ENCODE measurements at places on chromosomes 1 and 21. TPM values are rescaled to one million over a fixed set of nuclear protein-coding genes. Genes with fewer than 3 reads are reported as not detected.

GRCh38 chr1:24724345-24725208, 20.7 kb upstream of the CLIC4 start:
- no peaks in the 10 kb centered on the region for H3K27me3 ChIP-seq
- H3K4me3 ChIP-seq = no peak overlapping the region
- H3K4me1 ChIP-seq = peaks cover 21% of the 10 kb centered on the region

- H3K27ac ChIP-seq = no peak overlapping the region
- H3K4me1 ChIP-seq = peaks cover 5% of the 10 kb centered on the region
- no peak overlapping the region for H3K4me3 ChIP-seq
- H3K36me3 ChIP-seq = peaks cover 2% of the 10 kb centered on the region
These were observed 1.8 kb upstream of the WLS start for GRCh38 chr1:68234094-68234493.

GRCh38 chr21:44723177-44724131, 12.1 kb upstream of the TSPEAR start:
- no peak overlapping the region for H3K4me3 ChIP-seq
- no peaks in the 10 kb centered on the region for H3K36me3 ChIP-seq
- no peak overlapping the region for H3K27ac ChIP-seq
- no peaks in the 10 kb centered on the region for H3K4me1 ChIP-seq

DNA sequence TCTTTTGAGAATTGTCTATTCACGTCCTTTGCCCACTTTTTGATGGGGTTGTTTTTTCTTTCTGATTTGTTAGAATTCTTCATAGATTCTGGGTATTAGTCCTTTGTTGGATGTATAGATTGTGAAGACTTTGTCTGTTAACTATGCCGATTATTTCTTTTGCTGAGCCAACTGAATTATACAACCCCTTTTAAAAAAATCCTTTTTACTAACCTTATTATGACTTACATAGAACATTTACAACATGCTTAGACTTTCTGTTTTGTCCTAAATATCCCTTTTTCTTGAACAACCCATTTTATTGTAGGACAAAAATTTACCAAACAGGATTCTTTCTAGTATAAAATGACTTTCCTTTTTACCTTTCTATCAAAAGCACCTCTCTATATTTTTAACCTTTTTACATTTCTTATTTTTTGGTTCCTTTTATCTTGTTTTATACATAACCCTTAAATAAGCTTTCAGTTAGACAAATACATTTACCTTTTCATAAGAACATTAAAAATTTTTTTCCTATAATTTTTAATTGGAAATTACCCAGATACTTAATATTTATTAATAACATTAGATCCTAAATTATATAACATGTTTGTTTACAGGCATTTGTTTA, 70.4 kb upstream of the TTLL7 start:
- H3K36me3 ChIP-seq = no peaks in the 10 kb centered on the region
- H3K27me3 ChIP-seq = no peaks in the 10 kb centered on the region
- no peak overlapping the region for H3K4me3 ChIP-seq
- peak; percentile 19 for DNase-seq

DNA sequence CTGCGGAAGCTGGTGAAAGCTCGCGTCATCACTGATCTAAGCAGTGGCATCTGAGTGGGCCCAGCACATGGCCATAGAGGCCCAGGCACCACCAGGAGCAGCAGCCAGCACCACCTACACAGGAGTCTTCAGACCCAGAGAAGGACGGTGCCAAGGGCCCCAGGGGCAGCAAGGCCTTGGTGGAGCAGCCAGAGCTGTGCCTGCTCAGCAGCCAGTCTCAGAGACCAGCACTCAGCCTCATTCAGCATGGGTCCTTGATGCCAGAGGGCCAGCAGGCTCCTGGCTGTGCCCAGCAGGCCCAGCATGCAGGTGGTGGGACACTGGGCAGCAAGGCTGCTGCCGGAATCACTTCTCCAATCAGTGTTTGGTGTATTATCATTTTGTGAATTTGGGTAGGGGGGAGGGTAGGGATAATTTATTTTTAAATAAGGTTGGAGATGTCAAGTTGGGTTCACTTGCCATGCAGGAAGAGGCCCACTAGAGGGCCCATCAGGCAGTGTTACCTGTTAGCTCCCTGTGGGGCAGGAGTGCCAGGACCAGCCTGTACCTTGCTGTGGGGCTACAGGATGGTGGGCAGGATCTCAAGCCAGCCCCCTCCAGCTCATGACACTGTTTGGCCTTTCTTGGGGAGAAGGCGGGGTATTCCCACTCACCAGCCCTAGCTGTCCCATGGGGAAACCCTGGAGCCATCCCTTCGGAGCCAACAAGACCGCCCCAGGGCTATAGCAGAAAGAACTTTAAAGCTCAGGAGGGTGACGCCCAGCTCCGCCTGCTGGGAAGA, 3.2 kb upstream of the ARTN start:
- no peaks in the 10 kb centered on the region for H3K27me3 ChIP-seq
- H3K4me3 ChIP-seq = no peak overlapping the region
- peaks cover 9% of the 10 kb centered on the region for H3K4me1 ChIP-seq
- no peak for DNase-seq
- peaks cover 2% of the 10 kb centered on the region for H3K36me3 ChIP-seq

- no peak for DNase-seq
- no peak overlapping the region for H3K4me3 ChIP-seq
- no peaks in the 10 kb centered on the region for H3K36me3 ChIP-seq
- no peak overlapping the region for H3K27ac ChIP-seq
These were observed 29.6 kb downstream of the RUNX3 start for GRCh38 chr1:24900486-24900849.

GRCh38 chr1:115211071-115211745, 121.9 kb upstream of the TSPAN2 start:
- no peak for DNase-seq
- no peak overlapping the region for H3K27ac ChIP-seq
- peaks cover 3% of the 10 kb centered on the region for H3K4me1 ChIP-seq
- H3K36me3 ChIP-seq = no peaks in the 10 kb centered on the region
- H3K27me3 ChIP-seq = no peaks in the 10 kb centered on the region

- H3K4me3 ChIP-seq = no peak overlapping the region
- DNase-seq = no peak
- H3K27ac ChIP-seq = no peak overlapping the region
- no peaks in the 10 kb centered on the region for H3K4me1 ChIP-seq
- H3K27me3 ChIP-seq = no peaks in the 10 kb centered on the region
- H3K36me3 ChIP-seq = no peaks in the 10 kb centered on the region
These were observed 1.6 kb downstream of the PADI4 start for GRCh38 chr1:17309426-17310067.

GRCh38 chr1:244444854-244445253, 6.9 kb downstream of the ADSS2 start:
- H3K27ac ChIP-seq = peak overlapping the region; percentile 49
- H3K27me3 ChIP-seq = no peaks in the 10 kb centered on the region

DNA sequence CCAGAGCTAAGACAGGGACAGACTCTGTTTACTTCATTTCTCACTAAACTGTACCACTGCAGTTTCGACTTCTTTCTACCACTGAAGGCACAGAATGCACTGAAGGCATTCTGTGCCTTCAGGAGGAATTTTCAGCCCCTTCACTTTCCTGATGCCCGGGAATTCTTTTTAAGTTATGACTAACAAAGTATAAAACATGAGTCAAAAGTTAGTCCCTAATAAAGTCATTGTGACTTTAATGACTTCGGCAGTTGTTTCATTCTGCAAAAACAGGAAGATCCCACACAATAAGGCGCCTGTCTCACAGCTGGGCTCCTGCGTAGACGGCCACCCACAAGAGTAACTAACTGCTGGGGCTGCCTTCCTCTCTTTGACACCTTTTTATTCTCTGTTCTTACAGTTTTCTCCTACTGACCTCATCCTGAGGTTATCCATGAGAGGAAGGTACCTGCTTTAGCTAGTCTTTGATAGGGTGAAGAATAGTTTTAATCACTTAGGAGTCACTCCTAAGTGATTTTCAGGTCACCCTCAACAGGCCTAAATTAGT, 183.9 kb upstream of the SGIP1 start:
- H3K36me3 ChIP-seq = no peaks in the 10 kb centered on the region
- no peak overlapping the region for H3K4me3 ChIP-seq
- no peak overlapping the region for H3K27ac ChIP-seq
- DNase-seq = no peak
- no peaks in the 10 kb centered on the region for H3K4me1 ChIP-seq
- H3K27me3 ChIP-seq = no peaks in the 10 kb centered on the region

DNA sequence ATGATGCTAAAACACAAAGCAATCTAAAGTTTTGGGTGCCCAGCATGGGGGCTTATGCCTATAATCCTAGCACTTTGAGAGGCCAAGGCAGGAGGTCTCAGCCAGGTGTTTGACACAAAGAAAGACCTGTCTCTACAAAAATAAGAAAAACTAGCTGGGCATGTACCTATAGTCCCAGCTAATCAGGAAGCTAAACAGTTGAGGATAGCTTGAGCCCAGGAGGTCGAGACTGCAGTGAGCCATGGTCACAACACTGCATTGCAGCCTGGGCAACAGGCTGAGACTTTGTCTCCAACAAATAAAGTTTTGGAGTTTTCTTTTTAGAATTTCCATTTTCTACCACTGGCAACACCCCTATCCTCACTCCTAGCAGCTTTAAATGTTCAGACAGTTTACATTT, 55.1 kb upstream of the GUCA2A start:
- peaks cover under 1% of the 10 kb centered on the region for H3K4me1 ChIP-seq
- H3K36me3 ChIP-seq = peaks cover 1% of the 10 kb centered on the region
- no peak for DNase-seq
- no peak overlapping the region for H3K27ac ChIP-seq
- H3K27me3 ChIP-seq = no peaks in the 10 kb centered on the region
- no peak overlapping the region for H3K4me3 ChIP-seq

DNA sequence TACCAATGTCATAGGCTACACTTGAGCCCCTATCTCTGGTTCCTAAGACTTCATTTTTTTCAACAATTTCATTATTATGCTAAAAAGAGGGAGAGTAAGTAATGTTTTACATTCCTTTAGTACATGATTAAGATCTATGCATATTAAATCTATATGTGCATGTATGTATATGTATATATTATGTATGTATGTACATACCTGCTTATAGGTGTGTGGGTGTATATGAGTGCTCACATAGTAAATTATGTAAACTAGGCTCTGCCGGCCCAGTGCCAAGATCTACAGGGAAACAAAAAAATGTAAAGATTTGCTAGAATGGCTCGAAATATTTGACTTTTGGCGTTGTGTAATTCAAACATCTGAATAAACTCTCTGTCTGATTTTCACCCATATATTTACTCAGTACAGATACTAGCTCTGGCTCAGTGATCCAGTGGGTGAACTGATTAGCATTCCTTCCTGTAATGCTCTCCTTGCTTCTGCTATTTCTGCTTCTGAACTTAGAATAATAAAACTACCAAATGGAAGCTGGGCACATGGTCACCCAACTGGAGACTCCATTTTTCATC, 113.1 kb upstream of the FGGY start:
- H3K36me3 ChIP-seq = no peaks in the 10 kb centered on the region
- no peak overlapping the region for H3K4me3 ChIP-seq
- H3K27ac ChIP-seq = no peak overlapping the region
- no peak for DNase-seq
- peaks cover 5% of the 10 kb centered on the region for H3K4me1 ChIP-seq

GRCh38 chr1:111878091-111878490, 111.4 kb downstream of the KCND3 start:
- H3K27ac ChIP-seq = no peak overlapping the region
- no peaks in the 10 kb centered on the region for H3K4me1 ChIP-seq

DNA sequence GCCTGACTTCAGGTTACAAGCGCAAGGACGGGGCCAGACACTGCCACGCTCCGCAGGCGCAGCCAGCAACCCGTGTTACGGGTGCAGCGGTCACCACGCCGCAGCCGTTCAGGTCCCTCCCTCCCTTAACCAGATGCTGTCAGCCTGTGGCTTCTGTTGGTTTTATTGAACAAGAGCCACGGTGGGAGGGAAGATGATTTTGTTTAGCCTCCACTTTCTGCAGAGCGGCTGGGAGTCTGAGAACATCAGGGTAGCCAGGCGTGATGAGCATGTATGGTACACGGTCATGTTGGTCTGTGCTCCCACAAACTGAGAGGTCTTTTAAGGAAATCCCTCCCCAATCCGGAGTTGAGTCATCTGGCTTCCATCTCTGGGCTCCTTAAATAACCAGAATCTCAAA, 18.5 kb upstream of the ADARB1 start:
- no peaks in the 10 kb centered on the region for H3K36me3 ChIP-seq
- no peak overlapping the region for H3K27ac ChIP-seq
- H3K27me3 ChIP-seq = peaks cover 4% of the 10 kb centered on the region
- H3K4me1 ChIP-seq = no peaks in the 10 kb centered on the region
- peak; percentile 41 for DNase-seq

- H3K36me3 ChIP-seq = peaks cover 53% of the 10 kb centered on the region
- no peaks in the 10 kb centered on the region for H3K4me1 ChIP-seq
- H3K27ac ChIP-seq = no peak overlapping the region
These were observed 33.0 kb downstream of the QSOX1 start for GRCh38 chr1:180187626-180188025.

DNA sequence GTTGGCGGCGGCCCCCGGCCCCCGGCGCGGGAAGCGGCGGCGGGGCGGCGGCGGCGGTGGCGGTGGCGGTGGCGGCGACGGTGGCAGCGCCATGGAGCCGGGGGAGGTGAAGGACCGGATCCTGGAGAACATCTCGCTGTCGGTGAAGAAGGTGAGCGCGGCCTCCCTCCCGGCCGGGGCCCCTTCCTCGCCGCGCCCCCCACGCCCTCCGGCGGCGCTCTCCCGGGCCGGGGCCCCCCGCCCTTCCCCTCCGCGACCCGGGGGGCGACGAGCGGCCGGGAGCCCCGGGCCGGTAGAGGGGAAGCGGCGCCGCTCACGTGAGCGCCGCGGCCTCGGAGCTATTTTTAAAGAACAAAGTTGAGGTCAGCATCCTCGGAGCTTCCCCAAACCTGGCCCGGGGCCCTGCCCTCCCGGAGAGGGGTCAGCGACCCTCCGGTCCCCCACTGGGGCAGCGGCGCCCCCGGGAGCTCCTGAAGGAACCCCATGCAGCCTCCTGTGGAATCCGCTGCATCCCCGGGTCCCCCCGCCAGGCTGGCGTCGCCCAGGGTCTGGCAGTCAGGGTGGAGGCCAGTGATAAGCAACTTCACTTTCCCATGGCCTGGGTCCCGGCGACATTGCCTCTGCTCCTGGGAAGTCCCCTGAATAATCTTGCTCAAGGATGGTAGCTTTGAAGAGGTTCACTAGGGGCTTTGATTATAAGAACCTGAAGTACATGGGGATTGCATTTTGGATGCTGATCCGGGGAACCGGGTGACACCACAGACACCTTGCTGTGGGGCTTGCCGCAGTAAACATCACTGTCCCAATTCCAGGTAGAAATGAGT, 560 bp downstream of the PLEKHM2 start:
- DNase-seq = peak; percentile 24
- H3K36me3 ChIP-seq = peaks cover 2% of the 10 kb centered on the region
- peak overlapping the region; percentile 95 for H3K4me3 ChIP-seq
- H3K27ac ChIP-seq = peak overlapping the region; percentile 74
- H3K4me1 ChIP-seq = peaks cover 17% of the 10 kb centered on the region

- H3K4me3 ChIP-seq = no peak overlapping the region
- DNase-seq = no peak
- no peaks in the 10 kb centered on the region for H3K36me3 ChIP-seq
- peaks cover 3% of the 10 kb centered on the region for H3K4me1 ChIP-seq
- H3K27me3 ChIP-seq = peaks cover 2% of the 10 kb centered on the region
These were observed 691 bp upstream of the SELENBP1 start for GRCh38 chr1:151373196-151373595.

GRCh38 chr1:118788463-118788862, 199.7 kb downstream of the TBX15 start:
- H3K4me3 ChIP-seq = no peak overlapping the region
- no peak overlapping the region for H3K27ac ChIP-seq
- H3K36me3 ChIP-seq = no peaks in the 10 kb centered on the region
- no peaks in the 10 kb centered on the region for H3K4me1 ChIP-seq
- no peaks in the 10 kb centered on the region for H3K27me3 ChIP-seq

DNM3 gene
- total RNA-seq = 1.8 TPM

OLFML2B gene
- total RNA-seq = 5.1 TPM

S100A1 gene
- 0.17 TPM for total RNA-seq

LCE6A gene
- total RNA-seq = not detected

SCAF4 gene
- total RNA-seq = 3.9 TPM

GAS5 gene
- 1,016 TPM for total RNA-seq

PLA2G2C gene
- total RNA-seq = not detected

MAP3K7CL gene
- 50.6 TPM for total RNA-seq

ZFP69 gene
- total RNA-seq = 4.4 TPM

C1orf74 gene
- total RNA-seq = 3.1 TPM

RXRG gene
- total RNA-seq = under 0.01 TPM

Data from fibroblast of lung (primary cell).